HCT116 (cell line): ENCODE measurements at places on chromosomes 7 and 10. TPM values are rescaled to one million over a fixed set of nuclear protein-coding genes. Genes with fewer than 3 reads are reported as not detected.

GRCh38 chr10:49595713-49596492 is 14.2 kb upstream of the SLC18A3 start:
- H3K4me3 ChIP-seq = no peak overlapping the region
- no peaks in the 10 kb centered on the region for H3K4me1 ChIP-seq
- no peaks in the 10 kb centered on the region for H3K27me3 ChIP-seq
- no peaks in the 10 kb centered on the region for H3K36me3 ChIP-seq
- no peak for DNase-seq
- H3K27ac ChIP-seq = no peak overlapping the region

Gene CRYGN
- total RNA-seq = not detected

- no peaks in the 10 kb centered on the region for H3K27me3 ChIP-seq
- no peak for DNase-seq
- no peak overlapping the region for H3K27ac ChIP-seq
These were observed 6.2 kb upstream of the ANKRD22 start for GRCh38 chr10:88857831-88858230.

- H3K27me3 ChIP-seq = peaks cover 18% of the 10 kb centered on the region
- H3K4me3 ChIP-seq = no peak overlapping the region
- H3K27ac ChIP-seq = no peak overlapping the region
These were observed 14.3 kb downstream of the GHRHR start for GRCh38 chr7:30977896-30978564.

DNA sequence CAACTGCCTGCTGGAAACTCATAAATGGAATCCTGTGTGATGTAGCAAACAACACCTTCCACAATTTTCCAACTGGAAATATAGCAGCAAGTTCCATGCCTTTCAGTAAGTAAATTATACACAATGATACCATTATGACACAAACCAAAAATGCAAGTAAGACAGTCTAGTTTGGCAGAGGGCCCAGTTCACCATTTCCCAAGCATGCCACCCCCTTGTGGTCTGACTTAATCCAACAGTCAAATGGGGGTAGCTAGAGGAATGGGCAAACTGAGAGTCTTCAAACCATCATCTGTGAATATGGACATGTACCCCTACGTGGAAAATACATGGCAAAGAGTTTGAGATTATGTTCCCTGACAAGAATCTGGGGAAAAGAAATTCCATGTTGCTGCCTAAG is 137.6 kb upstream of the VWC2 start:
- no peak overlapping the region for H3K27ac ChIP-seq
- no peaks in the 10 kb centered on the region for H3K36me3 ChIP-seq
- no peak overlapping the region for H3K4me3 ChIP-seq
- no peaks in the 10 kb centered on the region for H3K4me1 ChIP-seq

Gene ZNF487
- total RNA-seq = 4.0 TPM

DNA sequence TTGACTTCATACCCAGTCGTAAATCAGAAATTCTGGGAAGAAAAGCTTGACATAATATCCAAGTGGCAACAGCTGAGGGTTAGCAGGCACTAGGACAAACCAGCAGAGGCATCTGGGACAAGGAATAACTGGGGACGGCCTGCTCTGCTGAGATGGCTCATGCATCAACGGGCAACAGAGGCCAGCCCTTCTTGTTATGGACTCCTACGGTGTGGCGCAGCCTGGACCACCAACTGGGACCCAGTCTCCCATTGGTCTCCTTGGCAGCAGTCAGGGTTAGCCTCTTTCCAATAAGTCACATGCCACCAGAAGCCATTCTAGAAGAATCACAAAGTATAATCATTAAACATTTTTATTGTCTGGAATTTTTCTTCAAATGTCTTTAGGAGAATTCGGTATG is 15.0 kb downstream of the FGFR2 start:
- H3K27ac ChIP-seq = no peak overlapping the region
- H3K27me3 ChIP-seq = no peaks in the 10 kb centered on the region
- H3K36me3 ChIP-seq = no peaks in the 10 kb centered on the region
- no peak overlapping the region for H3K4me3 ChIP-seq

DNA sequence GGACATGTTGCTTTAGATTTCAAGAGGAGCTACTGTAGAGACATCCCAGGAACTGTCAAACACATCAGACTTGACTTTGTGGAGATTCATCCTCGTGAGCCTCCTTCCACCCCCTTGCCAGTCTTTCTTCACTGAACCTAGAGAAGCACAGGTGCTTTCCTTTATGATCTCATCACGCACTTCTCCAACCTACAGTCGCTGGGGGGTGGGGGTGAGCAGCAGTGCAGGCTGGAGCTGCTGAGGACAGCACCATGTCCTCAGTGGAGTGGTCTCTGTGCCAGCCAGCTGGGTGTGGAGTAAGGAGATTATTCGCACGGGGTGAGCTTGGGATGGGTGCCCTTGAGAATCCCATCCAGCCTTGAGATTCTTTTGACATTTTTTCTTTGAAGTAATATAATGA is 88.1 kb downstream of the VOPP1 start:
- DNase-seq = no peak
- no peaks in the 10 kb centered on the region for H3K36me3 ChIP-seq
- H3K4me1 ChIP-seq = no peaks in the 10 kb centered on the region
